ENCODE measurements at places on chromosomes 6 and 20. TPM values are rescaled to one million over a fixed set of nuclear protein-coding genes. Genes with fewer than 3 reads are reported as not detected.

TGM3 gene
- total RNA-seq, result not detected

TREM1 gene
- not detected for total RNA-seq

C20orf202 gene
- 0.58 TPM for total RNA-seq

RGS17 gene
- 2.0 TPM for total RNA-seq

PM20D2 gene
- 3.8 TPM for total RNA-seq

SLC32A1 gene
- total RNA-seq, result not detected

NFATC2 gene
- total RNA-seq, result not detected

HLA-DQA2 gene
- not detected for total RNA-seq

DACT2 gene
- 31.7 TPM for total RNA-seq

LY6G6C gene
- total RNA-seq, result not detected

ETV7 gene
- total RNA-seq, result not detected

ID4 gene
- 3.1 TPM for total RNA-seq

MYB gene
- total RNA-seq, result not detected

CFAP61 gene
- not detected for total RNA-seq

ARMH2 gene
- not detected for total RNA-seq

SOBP gene
- 4.0 TPM for total RNA-seq

SLC24A3 gene
- total RNA-seq, result 1.5 TPM

SRSF12 gene
- total RNA-seq, result 0.51 TPM

NDUFAF5 gene
- total RNA-seq, result 3.8 TPM

PSORS1C2 gene
- not detected for total RNA-seq

XKR7 gene
- total RNA-seq, result not detected

EPHA7 gene
- 0.09 TPM for total RNA-seq

ZC3H12D gene
- total RNA-seq, result 0.12 TPM

PDYN gene
- not detected for total RNA-seq

ADAM33 gene
- 111 TPM for total RNA-seq

SAMD5 gene
- 1.3 TPM for total RNA-seq

SRSF3 gene
- total RNA-seq, result 175 TPM

RAD21L1 gene
- total RNA-seq, result not detected

MRPL18 gene
- 67.7 TPM for total RNA-seq

BEND6 gene
- total RNA-seq, result 11.7 TPM

DEFB132 gene
- total RNA-seq, result not detected

SYNDIG1 gene
- 0.68 TPM for total RNA-seq

RWDD2A gene
- total RNA-seq, result 3.2 TPM

MDFI gene
- 30.8 TPM for total RNA-seq

ARFGEF3 gene
- total RNA-seq, result 0.12 TPM

SEMG1 gene
- total RNA-seq, result not detected

GRIK2 gene
- 2.3 TPM for total RNA-seq

PLA2G7 gene
- not detected for total RNA-seq

CDH4 gene
- 0.82 TPM for total RNA-seq

NKAIN4 gene
- total RNA-seq, result 0.17 TPM

RSPH4A gene
- 1.1 TPM for total RNA-seq

SNAP91 gene
- total RNA-seq, result 0.12 TPM

All from pericardium fibroblast (primary cell).